ENCODE measurements at places on chromosomes 11 and 22. TPM values are rescaled to one million over a fixed set of nuclear protein-coding genes. Genes with fewer than 3 reads are reported as not detected.

GRCh38 chr11:9178716-9179115, 86.4 kb downstream of the DENND5A start:
- no peak overlapping the region for H3K27ac ChIP-seq
- peaks cover 30% of the 10 kb centered on the region for H3K36me3 ChIP-seq
- no peak for DNase-seq

DNA sequence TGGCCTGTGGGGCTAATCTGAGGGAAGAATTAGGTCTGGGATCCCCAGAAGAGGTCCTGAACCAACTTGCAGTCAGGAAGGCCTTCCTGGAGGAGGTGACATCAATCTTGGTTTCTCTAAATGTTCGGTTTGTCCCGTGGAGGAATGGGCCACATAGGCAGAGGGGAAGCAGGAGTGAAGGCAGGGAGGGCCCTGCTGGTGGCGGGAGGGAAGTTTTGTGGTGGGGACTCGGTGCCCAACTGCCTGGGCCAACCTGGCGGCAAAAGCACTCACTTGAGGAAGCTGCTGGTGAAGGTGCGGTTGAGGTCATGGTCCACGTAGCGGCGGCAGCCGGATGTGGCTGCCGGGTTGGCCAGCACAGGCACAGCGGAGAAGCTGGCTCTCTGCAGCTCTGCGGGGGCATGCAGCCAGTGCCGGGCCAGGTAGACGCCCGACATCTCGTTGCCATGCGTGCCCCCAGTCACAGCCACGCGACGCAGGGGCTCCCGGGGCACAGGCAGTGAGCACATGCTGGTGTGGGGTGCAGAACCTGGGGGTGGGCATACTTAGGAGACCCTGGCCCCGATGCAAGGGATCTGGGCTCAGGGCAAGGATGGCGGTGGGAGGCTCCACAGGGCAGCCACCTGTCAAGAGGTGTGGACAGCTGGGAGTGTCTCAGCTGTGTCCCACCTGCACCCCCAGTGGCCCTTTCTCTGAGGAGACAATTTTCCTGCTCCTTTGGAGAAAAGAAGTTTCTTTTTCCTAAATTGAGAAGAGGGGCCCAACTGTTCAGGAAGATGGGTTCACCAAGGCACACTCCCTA, 3.8 kb downstream of the ACY3 start:
- no peaks in the 10 kb centered on the region for H3K36me3 ChIP-seq
- H3K4me3 ChIP-seq: no peak overlapping the region
- DNase-seq: peak; percentile 85
- H3K27me3 ChIP-seq: peaks cover 4% of the 10 kb centered on the region
- H3K27ac ChIP-seq: no peak overlapping the region

GRCh38 chr11:45771193-45771565, 33.8 kb upstream of the SLC35C1 start:
- DNase-seq: peak; percentile 68
- H3K4me1 ChIP-seq: peaks cover 5% of the 10 kb centered on the region
- peak overlapping the region; percentile 81 for H3K27ac ChIP-seq
- H3K4me3 ChIP-seq: peak overlapping the region; percentile 64

GRCh38 chr22:31647066-31647465, 14.9 kb downstream of the PISD start:
- no peaks in the 10 kb centered on the region for H3K27me3 ChIP-seq
- H3K27ac ChIP-seq: peak overlapping the region; percentile 22
- no peak for DNase-seq
- H3K4me1 ChIP-seq: peaks cover 11% of the 10 kb centered on the region
- H3K4me3 ChIP-seq: no peak overlapping the region

GRCh38 chr11:66889960-66890359, 33.1 kb downstream of the LRFN4 start:
- H3K4me3 ChIP-seq: no peak overlapping the region
- H3K4me1 ChIP-seq: peaks cover 4% of the 10 kb centered on the region
- no peaks in the 10 kb centered on the region for H3K27me3 ChIP-seq
- H3K36me3 ChIP-seq: no peaks in the 10 kb centered on the region
- no peak overlapping the region for H3K27ac ChIP-seq

DNA sequence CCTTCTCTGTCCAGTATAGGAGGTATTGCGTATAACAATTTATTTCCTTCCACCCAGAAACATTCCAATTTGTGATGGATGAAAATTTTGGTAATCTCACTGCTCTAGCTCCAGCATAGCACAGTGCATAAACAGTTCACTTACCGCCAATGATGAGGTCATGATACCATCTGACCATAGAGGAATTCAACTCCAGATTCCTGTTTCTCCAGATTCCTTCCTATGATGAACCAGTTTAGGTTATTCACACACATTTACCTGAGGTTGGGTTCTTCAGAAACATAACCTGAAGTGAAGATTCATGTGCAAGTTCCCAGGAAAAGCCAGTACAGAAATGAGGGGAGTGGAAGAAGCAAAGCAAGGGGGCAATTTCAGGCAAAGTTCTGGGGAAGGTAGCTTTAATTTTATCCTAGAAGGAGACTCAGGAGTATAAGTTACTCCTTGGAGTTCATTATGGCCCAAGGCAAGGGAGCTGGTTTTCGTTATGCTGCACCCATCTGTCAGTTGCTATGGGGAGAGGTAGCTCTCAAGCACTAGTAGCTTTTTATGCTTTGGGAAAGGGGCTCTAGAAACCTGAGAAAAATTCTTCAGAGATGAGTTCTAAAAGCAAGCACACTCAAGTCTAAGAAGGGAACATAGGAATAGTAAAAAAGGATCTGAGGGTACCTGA, 121.6 kb downstream of the CASP12 start:
- no peaks in the 10 kb centered on the region for H3K36me3 ChIP-seq
- H3K4me1 ChIP-seq: peaks cover 5% of the 10 kb centered on the region
- no peak overlapping the region for H3K27ac ChIP-seq
- no peak for DNase-seq
- no peak overlapping the region for H3K4me3 ChIP-seq

DNA sequence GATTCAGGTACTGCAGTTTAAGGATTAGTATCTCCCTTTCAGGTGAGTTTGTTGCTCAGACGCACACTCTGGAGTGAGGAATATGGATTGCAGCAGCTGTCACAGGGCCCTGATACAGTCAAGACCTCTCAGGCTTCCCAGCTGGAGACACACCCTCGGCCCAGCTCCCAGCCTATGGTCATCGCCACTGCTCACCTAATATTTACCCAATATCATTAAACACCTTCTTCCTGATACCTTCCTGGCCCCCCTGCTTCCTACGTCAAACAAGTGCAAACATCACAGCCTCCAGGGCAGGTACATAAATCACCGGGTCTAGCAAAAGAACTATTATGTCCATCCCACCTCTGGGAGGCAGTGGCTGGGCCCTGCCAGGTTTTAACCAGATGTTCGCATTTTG, 213.3 kb downstream of the MN1 start:
- no peaks in the 10 kb centered on the region for H3K4me1 ChIP-seq
- DNase-seq: no peak
- H3K27ac ChIP-seq: no peak overlapping the region
- H3K36me3 ChIP-seq: no peaks in the 10 kb centered on the region
- H3K4me3 ChIP-seq: no peak overlapping the region
- H3K27me3 ChIP-seq: no peaks in the 10 kb centered on the region

GRCh38 chr11:9057007-9057406, 34.4 kb downstream of the SCUBE2 start:
- no peak overlapping the region for H3K4me3 ChIP-seq
- DNase-seq: no peak
- no peak overlapping the region for H3K27ac ChIP-seq
- no peaks in the 10 kb centered on the region for H3K4me1 ChIP-seq

DNA sequence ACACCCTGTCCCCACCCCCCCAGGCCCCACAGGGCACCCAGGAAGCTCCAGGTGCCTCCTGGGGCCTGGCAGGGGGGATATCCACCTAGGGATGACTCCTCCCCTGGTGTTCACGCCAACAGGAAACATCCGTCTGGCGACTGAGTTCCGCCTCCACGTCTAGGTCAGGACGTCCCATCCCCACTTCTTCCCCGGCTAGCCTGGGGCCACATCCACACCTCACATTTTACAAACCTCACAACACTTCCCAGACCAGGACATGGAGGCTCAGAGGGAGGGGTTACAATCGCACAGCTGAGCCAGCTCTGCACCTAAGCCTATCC, 21.0 kb downstream of the MAFF start:
- no peak for DNase-seq
- no peak overlapping the region for H3K4me3 ChIP-seq
- peak overlapping the region; percentile 44 for H3K27ac ChIP-seq
- H3K27me3 ChIP-seq: no peaks in the 10 kb centered on the region
- peaks cover 47% of the 10 kb centered on the region for H3K36me3 ChIP-seq

DNA sequence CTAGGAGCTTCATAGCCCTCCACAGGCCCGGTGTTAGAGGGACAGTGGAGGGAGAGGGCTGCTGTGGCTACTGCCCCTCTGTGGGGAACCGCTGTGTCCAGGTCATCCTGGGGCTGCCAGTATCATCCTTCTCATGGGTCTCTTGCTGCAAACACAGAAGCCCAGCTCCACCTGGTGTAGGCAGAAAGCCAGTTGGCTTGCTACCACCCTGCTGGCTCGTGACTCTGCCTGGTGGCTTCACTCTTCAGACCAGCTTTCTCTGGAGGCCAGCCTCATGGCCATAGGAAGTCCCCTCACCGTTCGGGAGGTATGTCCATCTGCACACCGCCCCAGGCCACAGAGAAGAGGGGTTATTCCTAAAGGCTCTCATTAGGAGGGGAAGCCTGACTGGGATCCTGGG, 19.4 kb upstream of the SUSD2 start:
- no peaks in the 10 kb centered on the region for H3K27me3 ChIP-seq
- peaks cover 58% of the 10 kb centered on the region for H3K4me1 ChIP-seq
- H3K27ac ChIP-seq: peak overlapping the region; percentile 90
- H3K36me3 ChIP-seq: peaks cover 30% of the 10 kb centered on the region
- DNase-seq: no peak
- no peak overlapping the region for H3K4me3 ChIP-seq

GRCh38 chr22:29679316-29679715, 40.5 kb upstream of the CABP7 start:
- no peaks in the 10 kb centered on the region for H3K27me3 ChIP-seq
- no peak overlapping the region for H3K4me3 ChIP-seq
- DNase-seq: no peak
- H3K27ac ChIP-seq: no peak overlapping the region
- no peaks in the 10 kb centered on the region for H3K4me1 ChIP-seq

DNA sequence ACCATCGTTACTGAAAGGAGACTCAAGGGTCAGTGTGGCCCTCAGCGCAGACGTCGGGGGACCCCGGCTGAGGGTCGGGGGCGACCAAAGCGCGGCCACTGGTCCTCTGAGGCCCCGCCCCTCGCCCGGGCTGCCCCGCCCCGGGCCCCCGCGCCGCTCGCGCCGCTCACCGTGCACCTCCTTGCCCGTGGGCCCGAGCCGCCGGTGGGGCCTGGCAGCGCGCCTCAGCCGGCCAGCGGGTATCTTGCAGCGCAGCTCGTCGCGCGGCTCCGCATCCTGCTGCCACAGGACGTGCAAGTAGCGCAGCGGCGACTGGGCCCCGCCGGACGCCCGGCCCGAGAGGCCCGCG, 419 bp downstream of the ANKRD54 start:
- H3K4me3 ChIP-seq: peak overlapping the region; percentile 99
- H3K27ac ChIP-seq: peak overlapping the region; percentile 89
- peak; percentile 94 for DNase-seq
- H3K4me1 ChIP-seq: peaks cover 23% of the 10 kb centered on the region
- H3K36me3 ChIP-seq: peaks cover 10% of the 10 kb centered on the region

GRCh38 chr11:116505298-116506262, 267.2 kb downstream of the BUD13 start:
- no peaks in the 10 kb centered on the region for H3K4me1 ChIP-seq
- H3K36me3 ChIP-seq: no peaks in the 10 kb centered on the region
- no peak overlapping the region for H3K4me3 ChIP-seq

DNA sequence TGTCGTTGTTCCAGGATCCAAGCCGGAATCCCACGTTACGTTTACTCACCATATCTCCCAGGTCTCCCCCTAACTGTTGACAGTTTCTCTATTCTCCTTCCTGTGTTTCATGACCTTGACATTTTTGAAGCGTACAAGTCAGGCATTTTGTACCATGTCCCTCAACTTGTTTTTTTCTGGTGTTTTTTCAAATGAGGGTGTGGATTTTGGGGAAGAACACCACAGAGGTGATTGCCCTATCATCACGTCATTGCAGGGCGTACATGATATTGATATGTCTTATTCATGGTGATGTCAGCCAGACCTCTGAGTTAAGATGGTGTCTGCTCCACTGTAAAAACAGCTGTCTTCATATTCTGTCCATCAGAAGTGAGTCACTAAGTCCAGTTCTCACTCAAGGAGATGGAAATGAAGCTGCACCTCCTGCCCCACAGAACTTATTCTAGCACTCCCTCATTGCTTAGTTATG, 28.3 kb upstream of the SOX10 start:
- DNase-seq: no peak
- H3K27me3 ChIP-seq: no peaks in the 10 kb centered on the region
- peaks cover 11% of the 10 kb centered on the region for H3K4me1 ChIP-seq
- no peak overlapping the region for H3K4me3 ChIP-seq
- H3K27ac ChIP-seq: no peak overlapping the region
- H3K36me3 ChIP-seq: no peaks in the 10 kb centered on the region

DNA sequence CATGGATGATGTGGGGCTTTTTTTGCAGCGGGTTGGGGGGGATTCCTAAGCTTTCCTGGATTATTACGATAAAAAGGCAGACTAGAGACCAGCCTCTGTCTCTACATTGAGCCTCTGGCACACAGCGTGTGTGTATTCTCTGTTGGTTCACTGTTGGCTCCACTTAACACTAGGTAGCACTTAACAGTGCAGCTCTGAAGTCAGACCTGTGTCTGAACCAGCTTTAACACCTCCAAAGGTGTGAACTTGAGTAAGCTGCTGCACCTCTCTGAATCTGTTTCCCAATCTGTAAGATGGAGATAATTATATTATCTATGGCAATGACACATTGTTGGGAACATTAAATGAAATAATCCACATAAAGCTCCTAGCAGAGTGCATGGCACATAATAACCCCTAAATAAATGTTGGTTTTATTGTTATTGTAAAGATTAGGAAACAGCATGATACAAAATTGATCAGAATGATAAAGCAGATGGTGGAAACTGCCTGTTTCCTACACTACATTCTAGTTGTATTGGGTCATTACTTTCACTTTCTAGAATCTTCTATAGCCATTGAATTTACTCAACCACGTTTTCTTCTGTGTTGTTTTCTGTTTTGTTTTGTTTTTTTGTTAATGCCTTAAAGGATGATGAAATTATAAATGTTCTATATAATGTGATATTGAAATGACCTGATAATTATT, 108.4 kb downstream of the ARL14EP start:
- no peaks in the 10 kb centered on the region for H3K36me3 ChIP-seq

DNA sequence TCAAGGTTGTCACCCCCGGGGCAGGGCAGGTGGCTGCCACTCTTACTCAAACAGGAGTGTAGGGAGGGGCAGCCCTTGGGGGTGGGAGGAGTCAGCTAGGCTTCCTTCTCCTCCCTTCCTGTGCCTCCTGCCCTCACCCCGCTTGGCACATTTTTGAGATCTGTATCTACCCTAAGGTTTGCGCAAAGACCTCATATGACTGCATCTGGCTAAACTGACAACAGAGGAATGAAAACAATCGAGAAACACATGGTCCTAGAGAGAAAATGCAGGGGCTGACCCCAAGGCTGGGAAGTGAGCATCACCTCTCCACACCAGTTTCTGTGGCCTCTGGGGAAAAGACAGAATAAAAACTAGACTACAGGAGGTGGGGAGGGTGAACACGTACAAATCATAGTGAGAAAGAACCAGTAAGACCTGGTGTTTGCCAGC, 28.1 kb downstream of the IGSF9B start:
- no peak for DNase-seq
- H3K27ac ChIP-seq: no peak overlapping the region
- peaks cover 14% of the 10 kb centered on the region for H3K4me1 ChIP-seq
- no peaks in the 10 kb centered on the region for H3K36me3 ChIP-seq

- H3K4me3 ChIP-seq: no peak overlapping the region
- no peaks in the 10 kb centered on the region for H3K27me3 ChIP-seq
- peak overlapping the region; percentile 59 for H3K27ac ChIP-seq
- peaks cover 12% of the 10 kb centered on the region for H3K4me1 ChIP-seq
- no peaks in the 10 kb centered on the region for H3K36me3 ChIP-seq
Observed at GRCh38 chr11:62105667-62106191, 18.1 kb upstream of the INCENP start.

SCGB1D2 gene
- not detected for total RNA-seq

OR52R1 gene
- total RNA-seq: not detected

EIF3M gene
- 271 TPM for total RNA-seq

OLFML1 gene
- total RNA-seq: 1.6 TPM

MIOX gene
- not detected for total RNA-seq

All from upper lobe of left lung (tissue), 6 donors.